Urinary bladder (tissue), 4 donors: ENCODE measurements at places on chromosomes 13 and 19. TPM values are rescaled to one million over a fixed set of nuclear protein-coding genes. Genes with fewer than 3 reads are reported as not detected.

The LPAR2 gene
- total RNA-seq, result 4.1 TPM

GRCh38 chr13:52599848-52600603 lies 42.2 kb upstream of the HNRNPA1L2 start:
- no peak for DNase-seq

GRCh38 chr19:41376998-41377365 lies 649 bp downstream of the TMEM91 start:
- DNase-seq, result no peak

- no peak for DNase-seq
Observed at GRCh38 chr19:33473653-33474305, 47.8 kb downstream of the PEPD start.

DNA sequence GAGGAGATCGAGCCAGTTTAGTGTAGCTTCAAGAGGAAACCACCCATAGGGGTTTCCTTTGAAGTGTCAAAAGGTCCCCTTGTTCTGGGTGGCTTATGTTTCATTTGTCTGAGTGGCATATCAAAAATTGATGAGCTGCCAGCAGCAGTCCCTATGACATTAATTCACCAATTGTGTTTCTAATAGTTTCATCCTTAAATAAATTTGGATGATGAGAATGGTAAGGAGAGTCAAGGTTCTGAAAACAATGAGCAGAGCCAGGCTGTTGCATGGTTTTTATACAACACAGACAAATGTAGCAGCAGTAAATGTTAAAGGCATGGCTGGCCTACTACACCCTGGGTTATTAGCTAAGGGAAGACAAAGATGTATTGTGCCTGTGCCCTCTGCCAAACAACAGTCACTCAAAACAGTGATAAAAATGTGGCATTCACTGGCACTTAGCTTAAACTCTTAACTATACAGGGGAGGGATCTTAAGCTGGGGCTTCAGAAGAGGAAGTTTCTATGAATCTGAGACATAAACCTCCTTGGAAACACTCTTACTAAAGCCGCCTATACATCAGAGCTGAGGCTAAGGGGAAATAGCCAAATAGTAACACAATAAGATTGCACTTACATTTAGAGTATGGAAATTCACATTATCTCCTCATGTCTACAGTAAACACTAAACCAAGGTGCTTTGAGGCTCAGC lies 200.5 kb downstream of the POU4F1 start:
- DNase-seq, result no peak
